ENCODE measurements at places on chromosomes 2 and 18. TPM values are rescaled to one million over a fixed set of nuclear protein-coding genes. Genes with fewer than 3 reads are reported as not detected.
A peak's percentile ranks its signal among the peaks of the same experiment; 100 is the strongest.

CD28 gene
- 64.1 TPM for total RNA-seq

CCDC85A gene
- total RNA-seq, result not detected

TUBB8B gene
- not detected for total RNA-seq

CEBPZOS gene
- total RNA-seq, result 33.7 TPM

ZDBF2 gene
- 7.6 TPM for total RNA-seq

KCNF1 gene
- total RNA-seq, result not detected

CEP192 gene
- total RNA-seq, result 24.3 TPM

TRIM54 gene
- total RNA-seq, result 0.22 TPM

CD226 gene
- 158 TPM for total RNA-seq

MPV17 gene
- total RNA-seq, result 85.9 TPM

DNA sequence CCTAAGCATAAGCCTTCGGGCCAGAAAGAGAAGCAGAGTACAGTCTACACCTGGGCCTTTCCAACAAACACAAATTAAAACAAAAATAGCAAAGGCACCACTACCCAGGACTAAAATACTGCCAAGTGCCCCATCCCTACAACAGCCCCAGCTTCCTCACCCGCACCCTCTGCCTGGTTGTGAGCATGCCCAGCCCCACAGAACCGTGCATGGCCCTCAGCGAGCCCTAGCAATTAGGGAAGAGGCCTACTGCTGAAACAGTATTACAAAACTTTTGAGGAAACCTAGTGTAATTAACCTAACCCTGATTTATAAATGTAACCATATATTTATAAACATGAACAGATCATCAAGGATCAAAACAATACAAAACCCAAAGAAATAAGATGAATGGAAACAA is 44.2 kb downstream of the FARSB start:
- no peak for DNase-seq

DNA sequence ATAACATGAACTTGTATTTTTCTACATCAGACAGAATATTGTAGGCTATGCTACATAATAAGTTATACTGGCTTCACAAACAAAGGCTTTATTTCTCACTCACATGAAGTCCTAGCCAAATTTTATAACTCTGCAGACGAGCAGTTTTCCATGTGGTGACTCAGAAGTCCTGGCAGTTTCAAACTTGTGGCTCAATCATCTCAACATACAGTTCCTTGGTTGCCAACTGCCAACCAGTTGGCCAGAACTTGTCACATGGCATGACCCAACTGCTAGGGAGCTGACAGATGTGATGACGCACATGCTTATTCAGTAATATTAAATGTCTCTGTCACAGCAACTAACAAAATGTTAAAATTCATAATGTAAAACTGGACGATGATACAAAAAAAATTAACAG is 63.8 kb upstream of the ZC3H15 start:
- DNase-seq, result no peak

GRCh38 chr18:23716966-23717365 is 27.7 kb downstream of the LAMA3 start:
- no peak for DNase-seq

DNA sequence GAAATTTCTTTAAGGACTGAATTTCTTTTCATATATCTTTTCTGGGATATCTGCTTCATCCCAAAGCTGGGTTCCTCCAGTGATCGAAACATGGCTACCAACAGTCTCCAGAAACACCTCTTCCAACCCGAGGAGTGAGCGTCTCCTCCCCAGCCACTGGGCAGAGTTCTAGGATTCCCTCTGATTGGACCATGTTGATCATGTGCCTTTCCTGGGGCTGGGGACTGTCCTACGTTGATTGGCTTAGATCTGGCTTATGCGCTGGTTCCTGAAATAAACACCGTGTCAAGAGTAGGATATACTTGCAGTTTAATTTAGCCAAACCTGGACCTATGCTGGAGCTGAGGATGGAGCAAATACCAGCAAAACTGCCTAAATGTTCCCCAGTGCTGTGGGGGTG is 55.5 kb upstream of the SLC16A14 start:
- DNase-seq, result no peak

- DNase-seq, result no peak
Measured at GRCh38 chr2:43051338-43051737, 175.1 kb downstream of the ZFP36L2 start.

GRCh38 chr2:77520641-77521547 is 1.3 kb downstream of the LRRTM4 start:
- no peak for DNase-seq

DNA sequence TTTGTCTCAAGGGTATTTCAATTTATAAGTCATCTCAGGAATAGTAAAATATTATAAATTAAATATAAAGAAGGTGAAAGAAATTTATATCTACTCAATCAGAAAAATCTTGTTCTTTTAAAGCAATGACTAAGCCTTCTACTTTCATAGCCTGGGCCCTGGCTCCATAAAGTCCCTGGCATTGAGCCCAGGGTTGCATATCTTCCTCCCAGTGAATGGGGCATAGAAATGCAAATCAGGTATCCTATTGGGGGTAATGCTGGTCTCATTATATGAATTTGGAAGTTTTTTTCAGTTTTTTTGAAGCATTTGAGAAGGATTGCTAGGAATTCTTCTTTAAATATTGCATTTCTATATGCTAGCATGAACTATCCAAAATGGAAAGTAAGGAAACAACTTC is 73.9 kb upstream of the MC2R start:
- no peak for DNase-seq

GRCh38 chr2:54422072-54422581 is 34.0 kb upstream of the SPTBN1 start:
- peak; percentile 59 for DNase-seq

GRCh38 chr2:48715956-48716355 is 39.6 kb downstream of the LHCGR start:
- no peak for DNase-seq

GRCh38 chr2:27076323-27076722 is 2.1 kb upstream of the EMILIN1 start:
- DNase-seq, result no peak

- no peak for DNase-seq
Measured at GRCh38 chr18:45551142-45551815, 64.0 kb upstream of the SLC14A2 start.

- no peak for DNase-seq
Measured at GRCh38 chr2:235009081-235009480, 57.3 kb downstream of the SH3BP4 start.

DNA sequence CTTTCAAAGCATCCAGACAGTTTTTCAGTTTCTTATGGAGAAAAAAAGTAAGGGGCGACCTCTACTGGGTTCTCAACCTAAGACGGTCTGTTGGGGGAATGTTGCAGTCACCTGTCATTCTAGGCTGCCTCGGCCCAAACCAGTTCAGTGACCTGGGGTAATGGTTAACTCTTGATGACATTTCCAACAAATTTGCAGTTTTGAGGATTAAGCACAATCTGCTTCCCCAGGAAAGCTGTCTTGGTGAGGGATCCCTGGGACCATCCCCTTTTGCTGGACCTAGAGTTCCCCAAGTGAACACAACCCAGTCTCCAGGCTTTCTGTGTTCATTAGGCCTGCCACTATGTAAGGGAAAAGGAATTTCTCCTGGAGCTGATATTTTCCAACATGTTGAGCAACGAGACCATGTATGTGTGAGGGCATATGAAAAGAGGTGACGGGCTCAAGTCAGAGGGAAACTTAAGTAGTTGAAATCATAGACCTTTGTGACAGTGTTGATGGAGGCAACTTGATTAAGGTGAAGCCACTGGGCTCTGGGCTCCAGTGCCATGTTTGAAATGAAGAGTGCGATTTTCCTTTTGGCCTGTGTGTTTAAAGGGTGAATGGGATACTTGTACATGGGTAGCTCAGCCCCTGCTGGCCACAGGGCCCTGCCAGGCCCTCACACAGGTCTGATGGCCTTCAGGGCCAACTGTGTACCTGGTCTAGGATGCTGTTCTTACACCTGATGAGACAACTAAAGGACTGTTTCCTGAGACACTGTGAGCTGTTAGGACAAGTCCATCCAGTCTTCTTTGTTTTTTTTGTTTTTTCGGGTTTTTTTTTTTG is 27.0 kb downstream of the FOSL2 start:
- no peak for DNase-seq

- no peak for DNase-seq
Measured at GRCh38 chr18:4599312-4599711, 144.2 kb upstream of the DLGAP1 start.

DNA sequence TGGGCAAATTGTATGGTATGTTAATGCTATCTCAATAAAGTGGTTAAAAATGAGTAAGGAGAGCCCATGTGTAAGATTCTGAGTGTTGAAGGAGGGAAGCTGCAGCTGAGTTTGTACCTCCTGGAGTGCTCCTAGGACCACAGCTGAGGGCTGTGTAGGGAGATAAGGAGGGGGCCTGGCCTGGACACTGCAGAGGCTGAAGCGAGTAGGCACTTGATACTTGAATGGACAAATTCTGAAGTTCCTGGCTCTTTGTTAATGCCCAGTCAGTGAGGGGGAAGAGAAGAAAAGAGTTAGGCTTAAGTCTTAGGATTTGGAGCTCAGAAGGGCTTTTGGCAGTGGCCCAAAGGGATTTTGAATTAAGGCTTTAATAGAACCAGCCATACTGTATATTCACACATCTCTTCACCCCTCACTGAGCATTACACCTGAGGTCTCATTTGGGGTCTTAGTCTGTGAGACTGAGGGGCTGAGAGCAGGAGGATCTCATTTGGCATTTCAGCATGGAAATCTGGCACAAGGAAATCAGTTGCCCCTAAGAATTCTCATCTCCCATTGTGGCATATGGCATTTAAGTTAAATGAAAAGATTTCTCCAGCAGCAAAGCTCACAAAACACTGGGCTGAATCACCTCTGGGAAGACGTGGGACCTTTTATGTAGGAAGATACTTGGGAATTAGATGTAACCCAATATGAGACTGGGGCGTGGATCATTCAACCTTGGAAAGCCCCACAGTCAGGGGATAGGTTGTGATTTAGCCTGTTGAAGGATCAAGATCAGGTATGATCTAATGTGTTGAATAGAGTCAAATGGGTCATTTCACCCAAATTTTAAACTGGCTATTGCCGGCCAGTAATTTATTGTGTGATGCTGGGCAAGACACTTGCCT is 46.8 kb downstream of the LIPG start:
- DNase-seq, result no peak

- DNase-seq, result no peak
Measured at GRCh38 chr2:40436093-40436475, 15.8 kb downstream of the SLC8A1 start.

DNA sequence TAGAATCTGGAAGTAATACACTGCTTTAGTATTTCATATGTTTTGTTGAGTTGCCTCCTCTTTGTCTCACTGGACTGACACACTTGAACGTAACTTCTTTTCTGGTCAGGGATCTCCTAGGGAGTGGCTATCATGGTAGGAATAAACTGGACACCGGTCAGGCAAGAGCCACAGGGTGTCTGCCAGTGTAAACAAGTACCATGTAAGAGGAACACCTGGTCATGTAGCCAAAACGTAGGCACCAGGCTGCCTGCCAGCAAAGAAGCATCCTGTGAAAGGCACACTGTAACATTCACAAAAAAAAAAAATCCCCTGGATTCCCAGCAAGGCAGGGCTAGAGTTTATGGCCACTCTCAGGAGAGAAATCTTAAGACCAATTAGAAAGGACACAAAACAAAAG is 372.8 kb upstream of the RND3 start:
- no peak for DNase-seq
